ENCODE measurements at places on chromosomes 4 and X.

DNA sequence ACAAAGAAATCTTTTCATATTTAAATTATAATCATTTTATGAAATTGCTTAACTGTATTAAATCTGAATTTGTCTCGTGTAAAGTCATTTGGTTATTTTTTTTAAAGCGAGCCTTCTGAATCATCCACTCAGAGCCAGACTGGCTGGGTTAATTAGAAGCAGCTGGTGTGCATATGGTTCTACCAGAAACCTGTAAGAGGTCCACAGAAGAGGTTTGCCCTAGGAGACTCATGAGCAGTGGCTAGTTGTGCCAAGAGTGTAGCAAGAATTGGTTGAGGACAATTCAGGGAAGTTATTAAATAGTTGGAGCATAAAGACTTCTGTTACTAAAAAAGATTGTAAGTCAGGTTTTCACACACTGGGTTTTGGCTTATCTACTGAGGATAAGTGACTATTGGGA is 267.4 kb downstream of the IL1RAPL2 start:
- DNase-seq, result no peak

GRCh38 chr4:11050766-11051165 is 366.2 kb upstream of the CLNK start:
- DNase-seq, result no peak

GRCh38 chr4:47145630-47146029 is 114.3 kb downstream of the GABRB1 start:
- peak; percentile 8 for DNase-seq

GRCh38 chr4:77151241-77151640 is 5.8 kb upstream of the CCNG2 start:
- no peak for DNase-seq

All from Jurkat, Clone E6-1 (cell line).